Retinal pigment epithelial cell (primary cell): ENCODE measurements at places on chromosomes 13 and 19.

GRCh38 chr19:41416194-41416674 lies 10.9 kb downstream of the B3GNT8 start:
- DNase-seq = no peak

- DNase-seq = no peak
These were observed 967 bp upstream of the TPT1 start for GRCh38 chr13:45341799-45342500.

DNA sequence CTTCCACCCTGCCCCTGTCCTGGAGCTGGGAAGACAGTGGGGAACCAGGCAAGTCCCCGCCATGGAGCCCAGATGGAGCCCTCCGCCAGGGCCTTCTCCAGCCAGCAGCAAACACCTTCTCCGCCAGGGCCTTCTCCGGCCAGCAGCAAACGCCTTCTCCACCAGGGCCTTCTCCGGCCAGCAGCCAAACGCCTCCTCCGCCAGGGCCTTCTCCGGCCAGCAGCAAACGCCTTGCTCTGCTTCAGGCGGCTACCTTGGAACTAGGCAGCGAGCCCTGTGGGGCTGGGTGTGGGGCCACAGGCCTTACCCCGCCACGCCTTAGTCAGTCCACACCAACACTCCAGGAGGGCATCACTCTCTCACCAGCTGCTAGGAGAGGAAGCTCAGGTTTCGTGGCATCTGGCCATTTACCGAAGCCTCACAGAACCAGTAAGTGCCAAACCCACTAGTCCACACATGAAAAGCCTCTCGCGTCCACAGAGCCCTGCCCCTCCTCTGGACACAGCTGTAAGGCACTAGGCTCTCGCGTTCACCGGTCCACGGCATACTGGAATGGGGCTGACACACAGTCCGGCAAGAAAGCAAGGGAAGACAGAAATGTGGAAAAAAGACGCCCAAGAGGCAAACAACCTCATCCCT lies 41.0 kb downstream of the MLLT1 start:
- DNase-seq = no peak

- no peak for DNase-seq
These were observed 21.5 kb upstream of the OXGR1 start for GRCh38 chr13:97015661-97016350.

DNA sequence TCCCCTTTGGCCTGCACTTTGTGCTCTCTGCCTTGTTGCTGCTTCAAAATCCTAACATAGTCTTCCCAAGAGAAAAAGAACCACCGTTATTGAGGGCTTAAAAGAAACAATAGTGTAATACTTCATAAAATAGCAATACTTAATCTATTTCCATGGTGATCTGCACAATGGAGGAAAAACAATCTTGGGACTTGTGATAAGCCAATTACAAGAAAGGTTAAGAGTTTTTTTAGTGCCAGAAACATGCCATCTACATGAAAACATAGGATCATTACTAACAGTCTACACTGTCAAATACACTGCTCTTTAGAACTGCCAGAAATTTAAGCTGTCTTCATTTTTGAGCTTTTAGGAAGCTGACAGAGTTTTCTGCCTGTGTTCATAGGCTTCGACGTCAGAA lies 54.1 kb upstream of the MAB21L1 start:
- peak; percentile 43 for DNase-seq

- no peak for DNase-seq
These were observed 13.1 kb downstream of the COMP start for GRCh38 chr19:18778076-18778389.

- DNase-seq = peak; percentile 98
These were observed at the start of gene YJU2 for GRCh38 chr19:4246767-4247593. TSS of gene YJU2 (plus strand) at chr19:4247080. CDS start at chr19:4247147, 67 bp downstream.

GRCh38 chr19:16895467-16896145 lies 6.8 kb downstream of the F2RL3 start:
- DNase-seq = no peak

- no peak for DNase-seq
These were observed 6.1 kb downstream of the IL4I1 start for GRCh38 chr19:49890349-49891311.

DNA sequence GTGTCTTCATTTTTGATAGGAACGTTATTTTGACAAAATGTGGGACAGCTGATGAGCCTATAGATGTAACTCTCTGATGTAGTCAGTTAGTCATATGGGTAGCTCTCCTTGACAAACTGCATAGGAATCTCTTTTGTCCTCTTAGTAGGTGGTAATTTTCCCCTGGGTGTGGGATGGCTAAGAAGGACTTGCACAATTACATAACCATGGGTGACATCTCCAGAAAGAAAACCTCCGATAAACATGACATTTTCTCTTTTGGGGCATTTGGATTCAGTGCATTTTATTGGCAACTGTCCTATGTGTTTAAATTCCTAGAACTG lies 41.8 kb downstream of the IGFL3 start:
- DNase-seq = no peak

DNA sequence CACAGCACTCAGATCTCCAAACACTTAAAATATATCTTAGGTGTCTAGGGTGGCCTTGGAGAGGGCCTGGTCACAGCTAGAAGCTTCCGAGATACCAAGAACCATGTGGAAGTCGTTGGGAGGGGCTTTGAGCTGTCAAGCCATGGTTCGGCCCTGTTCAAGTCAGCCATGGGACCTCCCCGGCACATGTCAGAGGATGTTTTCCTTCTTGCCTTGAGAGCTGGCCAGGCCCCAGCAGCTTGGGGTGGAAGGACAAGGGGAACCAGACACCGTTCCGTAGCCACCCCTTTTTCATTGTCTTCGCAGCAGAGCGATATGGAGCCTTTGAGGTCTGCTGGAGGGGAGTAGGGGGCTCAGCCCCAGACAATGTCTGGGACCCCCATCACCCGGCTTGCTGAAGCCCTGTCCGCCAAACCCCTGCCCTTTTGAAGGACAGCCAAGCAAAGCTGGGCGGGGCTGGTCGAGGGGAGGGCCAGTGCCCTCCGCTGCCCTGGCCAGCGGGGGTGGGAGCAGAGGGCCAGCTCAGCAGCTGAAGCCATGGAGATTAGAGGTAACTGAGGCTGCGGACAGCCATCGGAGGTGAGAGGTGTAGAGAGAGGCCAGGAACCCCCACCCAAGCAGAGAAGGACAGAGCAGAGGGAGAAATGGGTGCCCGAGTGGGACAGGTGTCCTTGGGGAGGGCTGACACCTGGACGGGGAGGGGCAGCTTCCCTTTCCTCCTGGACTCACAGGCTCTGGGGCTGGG lies 435 bp downstream of the KLK11 start:
- DNase-seq = no peak

DNA sequence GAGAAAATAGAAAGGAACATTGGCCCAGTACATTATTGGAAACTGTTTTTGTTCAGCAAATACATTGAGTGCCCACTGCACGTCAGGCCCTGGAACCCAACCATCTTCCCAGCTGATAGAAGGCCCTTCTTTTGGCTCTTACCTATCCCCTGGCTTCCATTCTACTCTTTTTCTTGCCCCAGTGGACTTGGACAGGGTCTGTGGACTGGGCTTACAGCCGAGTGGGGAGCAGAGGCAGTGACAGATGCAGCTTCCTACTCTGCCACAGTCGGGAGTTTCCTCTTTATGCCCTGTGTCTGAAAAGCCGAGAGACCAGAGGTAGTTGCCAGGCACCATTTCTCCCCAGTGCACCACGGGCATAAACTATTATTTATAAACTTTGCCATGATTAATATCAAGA lies 70.4 kb downstream of the ARHGAP35 start:
- DNase-seq = no peak

DNA sequence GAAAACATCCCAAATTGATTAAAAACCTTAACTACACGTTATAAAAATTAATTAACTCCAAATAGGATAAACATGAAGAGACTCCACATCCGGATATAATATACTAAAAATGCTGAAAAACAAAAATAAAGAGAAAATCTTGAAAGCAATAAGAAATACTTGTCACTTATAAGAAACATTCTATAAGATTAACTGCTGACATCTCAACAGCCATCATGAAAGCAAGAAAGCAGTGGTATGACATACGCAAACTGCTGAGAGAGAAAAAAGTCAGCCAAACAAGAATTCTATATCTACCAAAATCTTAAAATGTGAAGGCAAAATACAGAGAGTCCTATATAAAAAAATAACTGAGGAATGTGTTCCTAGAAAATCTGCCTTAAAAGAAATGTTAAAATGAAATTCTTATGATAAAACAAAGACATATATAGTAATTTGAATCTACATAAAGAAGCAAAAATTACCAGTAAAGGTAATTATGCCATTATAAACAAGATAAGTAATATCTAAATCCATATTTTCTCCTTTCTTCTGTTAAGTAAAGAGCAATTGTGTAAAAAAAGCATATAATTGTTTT lies 1851.1 kb downstream of the PCDH9 start:
- DNase-seq = peak; percentile 11

- DNase-seq = no peak
These were observed 2.5 kb downstream of the PCCA start for GRCh38 chr13:100091391-100091790.

- no peak for DNase-seq
These were observed 780.2 kb upstream of the SLITRK1 start for GRCh38 chr13:84662491-84662890.
